Mononuclear cell (primary cell): ENCODE measurements at places on chromosomes 4 and X. TPM values are rescaled to one million over a fixed set of nuclear protein-coding genes. Genes with fewer than 3 reads are reported as not detected.

Gene HCFC1
- 26.4 TPM for total RNA-seq

Gene SMPX
- total RNA-seq: not detected

Gene ARHGAP6
- 5.4 TPM for total RNA-seq

Gene KIAA0232
- total RNA-seq: 28.4 TPM

Gene PCDH11X
- not detected for total RNA-seq

Gene XAGE1B
- not detected for total RNA-seq

Gene TMEM31
- total RNA-seq: not detected

Gene PFKFB1
- total RNA-seq: 0.42 TPM

Gene ERCC6L
- total RNA-seq: 1.6 TPM

Gene SRD5A3
- total RNA-seq: 2.7 TPM

Gene NUP54
- total RNA-seq: 82.9 TPM

Gene EFNB1
- 4.6 TPM for total RNA-seq

Gene CT47B1
- total RNA-seq: not detected

Gene SPANXB1
- total RNA-seq: not detected

Gene GPRASP1
- 23.3 TPM for total RNA-seq

Gene ARAP2
- 201 TPM for total RNA-seq

Gene RAB40AL
- total RNA-seq: 0.10 TPM

Gene AGTR2
- not detected for total RNA-seq

Gene SPON2
- 25.5 TPM for total RNA-seq

Gene ACE2
- not detected for total RNA-seq

Gene PDE5A
- 16.4 TPM for total RNA-seq
